ENCODE measurements at places on chromosomes 7 and 10.

DNA sequence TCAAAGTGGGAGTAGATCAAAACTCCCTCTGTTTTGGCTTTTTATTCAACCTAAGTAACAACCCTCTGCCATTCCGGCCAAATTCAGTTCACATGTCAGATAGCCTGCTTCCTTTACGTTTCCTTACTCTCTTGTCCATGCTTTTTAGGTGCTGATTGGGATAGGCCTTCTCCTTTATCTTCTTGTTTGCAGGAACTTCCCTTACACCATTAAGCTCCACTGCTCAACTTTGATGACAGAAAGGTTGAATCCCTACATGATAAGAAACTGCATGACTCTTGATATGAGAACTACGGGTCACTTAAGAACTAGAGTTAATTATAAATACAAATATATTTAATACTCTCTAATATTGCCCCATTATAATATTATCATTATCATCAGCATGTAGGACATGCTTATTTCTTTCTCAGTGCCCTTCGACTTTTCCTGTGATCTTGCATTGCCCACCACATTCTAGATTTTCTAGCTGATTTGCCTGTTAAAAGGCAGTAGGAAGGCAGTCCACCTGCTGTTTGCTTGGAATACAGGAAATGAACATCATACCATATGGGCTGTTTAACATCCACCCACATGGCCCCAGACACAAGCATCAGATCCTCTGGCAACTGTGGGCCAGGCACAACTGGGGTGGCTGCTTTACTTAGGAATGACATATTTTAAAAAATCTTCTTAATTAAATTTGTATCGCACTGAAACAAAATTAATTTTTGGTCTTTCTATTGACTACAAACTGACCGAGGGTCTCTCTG, 59.7 kb upstream of the CCDC6 start:
- DNase-seq, result no peak

DNA sequence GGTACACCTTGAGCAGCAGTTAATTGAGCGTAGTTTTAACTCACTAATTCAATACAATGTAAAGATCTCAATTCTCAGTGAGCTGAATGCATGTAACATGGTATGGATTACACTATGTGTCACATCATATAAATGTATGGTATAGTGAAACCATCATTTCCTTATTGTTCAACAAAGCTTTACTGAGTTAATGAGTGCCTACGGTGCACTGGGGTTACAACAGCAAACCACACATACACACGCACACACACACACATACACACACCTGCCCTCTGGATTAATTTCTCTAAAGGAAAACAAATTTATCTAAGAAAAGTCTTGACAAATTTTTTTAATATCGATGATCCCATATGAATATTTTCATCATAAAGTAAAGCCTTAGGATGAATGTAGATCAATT, 369.1 kb downstream of the MALRD1 start:
- no peak for DNase-seq

GRCh38 chr10:28858646-28859045, 181.3 kb downstream of the BAMBI start:
- DNase-seq, result no peak

DNA sequence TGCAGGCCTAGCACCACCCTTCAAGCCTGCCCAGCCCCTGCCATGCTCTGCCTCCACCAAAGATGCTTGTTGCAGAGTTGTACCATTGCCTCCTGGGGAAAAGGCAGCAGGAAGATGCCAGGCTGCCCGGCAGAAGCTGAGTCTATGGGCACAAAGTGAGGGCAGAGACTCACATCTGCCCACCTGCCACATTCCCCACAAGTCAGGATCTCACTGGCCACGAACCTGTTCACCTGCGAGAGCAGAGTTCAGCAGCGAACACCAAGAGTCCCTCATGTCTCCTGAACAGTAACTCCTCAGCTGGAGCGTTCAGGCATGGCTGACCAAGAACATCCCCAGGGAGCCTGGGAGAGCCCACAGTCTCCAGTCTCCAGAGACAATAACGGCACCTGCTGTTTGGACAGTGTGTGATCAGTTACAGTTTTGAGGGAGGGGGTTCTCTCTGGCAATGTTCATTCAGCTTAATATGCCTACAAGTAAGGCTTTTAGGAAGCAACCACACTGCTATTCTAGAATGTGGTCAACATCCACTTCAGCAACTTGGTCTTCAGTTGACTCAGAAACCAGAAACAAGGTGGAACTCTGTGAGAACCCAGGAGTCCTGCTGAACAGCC, 78.5 kb downstream of the GRID1 start:
- no peak for DNase-seq

GRCh38 chr7:106552645-106553445, 108.1 kb downstream of the CCDC71L start:
- DNase-seq, result no peak

- no peak for DNase-seq
Measured at GRCh38 chr10:104038537-104038936, 47.1 kb downstream of the COL17A1 start.

DNA sequence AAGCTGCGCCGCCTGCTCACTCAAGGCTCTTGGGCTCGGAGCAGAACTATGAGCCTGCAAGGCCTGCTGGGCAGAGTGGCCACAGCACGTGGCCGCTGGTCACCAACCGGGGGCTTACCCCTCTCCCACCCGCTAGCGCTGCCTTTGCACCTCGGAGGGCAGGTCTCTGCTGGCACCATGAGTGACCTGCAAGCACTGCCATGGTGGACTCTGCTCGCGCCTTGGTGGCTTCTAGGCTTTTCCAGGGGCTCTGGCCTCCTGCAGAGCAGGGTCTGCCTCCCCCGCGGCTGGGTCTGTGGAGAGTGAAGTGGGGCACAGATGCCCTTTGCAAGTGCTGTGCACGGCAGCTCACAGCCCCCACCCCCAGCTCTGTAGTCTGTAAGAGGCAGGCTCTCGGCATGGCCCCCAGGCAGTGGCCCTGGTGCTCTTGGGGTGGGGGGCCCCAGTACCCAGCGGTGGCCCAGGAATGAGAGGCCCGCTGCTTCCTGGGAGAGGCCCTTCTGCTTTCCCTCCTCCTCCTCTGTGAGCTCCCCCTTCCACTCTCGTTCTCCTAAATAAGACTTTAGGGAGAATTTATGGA, 119.6 kb downstream of the INPP5A start:
- DNase-seq, result no peak

GRCh38 chr7:69550991-69551390, 47.3 kb upstream of the AUTS2 start:
- DNase-seq, result no peak

- DNase-seq, result no peak
Measured at GRCh38 chr7:41688906-41689305, 14.0 kb downstream of the INHBA start.

DNA sequence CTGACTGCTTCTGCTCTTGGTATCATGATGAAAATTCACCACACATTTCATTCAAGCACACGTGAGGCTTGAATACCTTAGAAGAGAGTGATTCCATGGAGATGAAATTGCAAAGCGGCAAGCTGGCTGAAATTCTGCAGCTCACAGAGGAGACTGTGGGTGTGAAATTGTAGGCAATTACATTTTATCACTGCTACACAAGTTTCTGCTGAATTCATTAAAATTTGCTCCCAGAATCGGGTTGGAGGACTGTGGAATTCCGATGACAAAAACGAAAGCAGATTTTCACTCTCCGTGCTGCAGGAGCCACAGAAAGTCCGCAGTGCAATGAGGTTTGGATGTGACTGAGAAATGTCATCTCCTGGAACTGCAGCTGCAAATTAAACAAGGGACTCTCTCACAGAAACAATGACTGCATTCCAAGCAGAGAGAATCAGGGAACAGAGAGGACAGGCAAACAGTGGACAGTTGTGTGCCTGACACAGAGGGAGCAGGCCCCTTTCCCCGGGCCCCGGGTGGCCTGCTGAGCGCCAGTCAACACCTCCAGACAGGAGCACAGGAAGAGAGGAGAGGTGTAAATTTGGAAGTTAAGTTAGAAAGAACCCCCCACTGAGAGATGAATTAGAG, 109.1 kb downstream of the C10orf90 start:
- no peak for DNase-seq

DNA sequence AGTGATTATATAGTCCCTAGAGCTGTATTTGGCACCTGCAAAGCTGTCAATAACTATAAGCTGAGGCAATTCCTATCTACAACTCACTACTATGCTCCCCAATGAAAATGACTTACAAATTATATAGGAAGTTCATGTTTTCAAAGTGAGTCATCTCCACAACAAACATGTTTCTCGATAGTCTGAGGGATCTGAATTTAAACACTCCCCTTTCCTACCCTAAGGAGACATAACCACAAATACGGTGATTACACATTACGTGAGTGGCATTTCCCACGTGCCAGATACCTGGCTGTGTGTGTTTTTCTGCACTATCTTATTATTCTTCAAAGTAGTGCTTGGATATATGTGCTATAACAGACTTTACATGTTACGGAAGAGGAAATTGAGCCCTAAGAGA, 122.5 kb upstream of the C1QL3 start:
- no peak for DNase-seq

- DNase-seq, result no peak
Measured at GRCh38 chr7:42074076-42074475, 162.9 kb downstream of the GLI3 start.

DNA sequence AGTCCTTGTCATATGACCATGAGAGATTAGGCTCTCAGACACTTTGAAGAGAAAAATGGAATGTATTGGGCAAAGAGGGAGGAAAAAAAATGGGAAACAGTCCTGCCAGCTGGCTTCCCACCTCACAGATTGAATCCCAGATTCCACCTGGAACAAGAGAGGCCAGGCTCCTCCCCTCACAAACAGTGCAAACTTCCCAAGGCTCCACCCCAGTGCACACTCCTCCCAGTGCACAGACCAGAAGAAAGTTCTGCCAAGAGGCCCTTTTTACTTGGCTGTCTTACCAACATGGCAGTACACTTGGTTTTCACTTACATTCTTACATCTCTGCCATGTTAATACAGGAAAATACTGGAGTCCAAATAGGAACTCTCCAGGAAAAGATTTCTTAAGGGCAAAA, 202.3 kb downstream of the AHR start:
- DNase-seq, result no peak

- DNase-seq, result no peak
Measured at GRCh38 chr10:32923134-32923533, 34.9 kb downstream of the ITGB1 start.

GRCh38 chr10:36738738-36739431, 386.5 kb upstream of the ANKRD30A start:
- no peak for DNase-seq

DNA sequence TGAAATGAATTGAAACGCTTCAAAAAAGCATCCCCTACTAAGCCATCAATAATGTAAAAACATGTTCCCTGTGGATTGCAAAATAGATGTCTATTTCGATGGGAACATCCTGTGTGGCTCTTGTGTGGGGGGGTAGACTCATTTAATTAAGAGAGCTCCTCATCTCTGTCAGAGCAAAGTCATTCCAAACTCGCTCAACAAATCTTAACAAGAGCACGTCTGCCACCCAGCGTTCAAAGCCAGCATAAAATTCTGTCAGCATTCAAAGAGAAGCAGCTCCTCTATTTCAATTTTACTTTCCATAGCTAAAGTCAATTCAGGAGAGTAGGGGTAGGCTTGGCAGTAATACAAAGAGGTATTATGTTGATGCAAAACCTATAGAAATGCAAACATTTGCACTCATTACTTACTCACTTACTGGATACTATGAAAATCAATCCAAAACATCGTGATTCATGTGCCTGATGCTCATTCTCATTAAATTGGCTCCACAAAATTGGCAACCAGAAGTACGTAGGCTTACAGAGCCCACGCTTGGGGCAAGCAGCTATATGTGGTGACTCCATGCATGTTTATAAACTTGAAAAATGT, 114.9 kb downstream of the IPMK start:
- peak; percentile 71 for DNase-seq

DNA sequence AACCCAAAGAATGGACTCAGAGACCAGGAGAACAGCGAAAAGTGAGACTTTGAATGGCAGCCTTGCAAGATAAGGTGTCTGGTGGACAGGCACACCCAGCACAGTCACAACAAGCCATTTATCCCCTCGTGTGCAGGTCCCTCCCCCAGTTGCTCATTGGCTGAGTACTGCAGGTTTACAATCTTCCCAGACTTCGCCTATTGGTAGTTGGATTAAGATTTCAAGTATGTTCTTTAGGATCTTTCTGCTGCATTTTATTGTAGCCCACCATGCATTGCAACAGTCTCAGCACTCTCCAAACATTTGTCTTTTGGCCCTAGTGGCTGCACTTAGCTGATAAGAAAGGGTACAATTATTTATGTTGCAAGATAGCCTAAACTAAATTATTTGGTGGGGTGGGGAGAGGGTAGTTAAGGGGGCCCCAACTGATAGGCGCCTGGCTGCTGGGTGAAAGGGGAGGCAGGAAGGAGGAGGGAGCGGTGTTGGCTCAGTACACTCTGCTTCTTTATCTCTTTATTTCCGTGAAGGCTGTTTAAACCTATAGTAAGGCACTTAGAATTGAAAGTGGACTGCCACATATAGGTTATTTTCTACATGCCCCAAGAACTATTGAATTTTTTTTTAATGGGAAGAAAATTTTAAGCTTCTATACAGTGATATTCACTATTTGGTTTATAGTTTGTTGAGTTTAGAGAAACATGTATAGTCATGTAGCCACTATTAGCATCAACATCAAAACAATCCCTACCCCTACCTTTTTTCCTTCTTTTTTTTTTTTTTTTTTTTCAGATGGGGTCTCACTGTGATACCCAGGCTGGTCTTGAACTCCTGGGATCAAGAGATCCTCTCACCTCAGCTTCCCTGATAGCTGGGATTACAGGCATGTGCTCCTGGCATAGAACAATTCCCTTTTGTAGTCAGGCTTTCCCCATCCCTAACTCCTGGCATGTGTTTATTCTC, 54.2 kb downstream of the GUSB start:
- DNase-seq, result peak; percentile 88

DNA sequence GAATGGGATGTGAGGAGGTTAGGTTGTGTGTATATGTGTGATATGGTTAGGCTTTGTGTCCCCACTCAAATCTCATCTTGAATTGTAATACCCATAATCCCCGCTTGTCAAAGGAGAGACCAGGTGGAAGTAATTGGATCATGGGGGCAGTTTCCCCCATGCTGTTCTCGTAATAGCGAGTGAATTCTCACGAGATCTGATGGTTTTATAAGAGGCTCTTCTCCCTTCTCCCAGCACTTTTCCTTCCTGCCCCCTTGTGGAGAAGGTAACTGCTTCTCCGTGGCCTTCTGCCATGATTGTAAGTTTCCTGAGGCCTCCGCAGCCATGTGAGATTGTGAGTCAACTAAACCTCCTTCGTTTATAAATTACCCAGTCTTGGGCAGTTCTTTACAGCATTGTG, 47.3 kb downstream of the NPVF start:
- DNase-seq, result no peak

DNA sequence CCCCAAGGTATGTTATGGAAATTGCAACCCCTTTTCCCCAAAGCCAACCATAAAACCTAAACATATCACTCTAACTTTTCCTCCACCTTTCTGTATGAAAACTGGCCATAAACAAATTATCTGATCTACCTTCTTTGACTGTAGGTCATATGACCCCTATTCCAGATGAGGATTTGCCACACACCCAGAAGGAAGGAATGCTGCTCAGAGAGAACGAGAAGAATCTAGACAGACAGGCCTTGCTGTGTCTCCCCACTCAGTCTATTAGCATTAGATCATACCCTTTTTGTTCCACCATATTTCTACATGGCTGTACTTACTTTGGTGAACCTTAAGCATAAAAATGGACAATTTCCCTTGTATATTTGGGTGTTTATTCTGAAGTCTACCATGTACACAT, 113.0 kb upstream of the PHYHIPL start:
- DNase-seq, result no peak

GRCh38 chr7:83738291-83738835, 89.4 kb upstream of the SEMA3E start:
- no peak for DNase-seq

All from Caco-2 (cell line).